ENCODE measurements at places on chromosomes 2 and 18.

- DNase-seq: peak; percentile 45
Observed at GRCh38 chr18:75478996-75479880, 51.7 kb upstream of the SMIM21 start.

- DNase-seq: no peak
Observed at GRCh38 chr2:28654663-28655320, 96.8 kb upstream of the PPP1CB start.

- no peak for DNase-seq
Observed at GRCh38 chr2:2134037-2134436, 197.0 kb downstream of the MYT1L start.

DNA sequence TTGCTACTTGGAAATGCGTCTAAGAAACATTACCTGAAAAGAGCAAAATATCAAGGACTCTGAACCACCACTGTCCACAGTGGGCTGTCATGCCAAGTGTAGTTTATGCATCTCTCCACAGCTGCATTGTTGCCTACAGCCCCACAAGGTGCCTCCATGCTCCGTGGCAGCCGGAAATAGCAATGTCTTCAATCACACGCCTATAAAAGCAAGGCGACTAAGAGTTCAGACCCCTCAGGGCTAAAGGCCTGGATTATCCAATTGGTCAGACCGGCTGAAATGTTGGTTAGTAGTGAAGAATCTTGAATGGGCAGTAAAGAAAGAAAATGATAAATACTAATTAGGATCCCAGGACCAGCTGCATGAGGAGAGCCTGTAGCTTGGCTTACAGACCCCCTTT, 114.0 kb upstream of the SLC35G4 start:
- no peak for DNase-seq

- no peak for DNase-seq
Observed at GRCh38 chr2:151649966-151650365, 84.3 kb downstream of the NEB start.

GRCh38 chr2:54683596-54683995, 39.9 kb upstream of the EML6 start:
- DNase-seq: no peak

DNA sequence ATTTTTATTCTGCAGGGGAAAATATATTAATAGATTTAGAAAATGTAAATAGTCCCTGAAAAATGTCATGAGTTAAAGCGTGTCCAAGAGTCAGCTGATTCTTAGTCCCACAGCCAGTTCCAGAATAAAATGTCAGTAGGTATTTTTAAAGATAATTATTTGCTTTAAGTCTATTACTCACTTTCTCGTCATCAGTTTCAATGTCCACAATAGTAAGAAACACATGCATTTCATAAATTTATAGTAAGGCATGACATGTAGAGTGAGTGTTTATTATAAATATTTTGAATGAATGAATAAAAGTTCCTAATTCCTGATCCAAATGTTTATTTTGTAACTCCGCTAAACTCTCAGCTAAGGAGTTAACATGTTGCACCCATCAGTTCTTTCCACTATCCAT, 1044.0 kb upstream of the PIK3C3 start:
- DNase-seq: no peak

DNA sequence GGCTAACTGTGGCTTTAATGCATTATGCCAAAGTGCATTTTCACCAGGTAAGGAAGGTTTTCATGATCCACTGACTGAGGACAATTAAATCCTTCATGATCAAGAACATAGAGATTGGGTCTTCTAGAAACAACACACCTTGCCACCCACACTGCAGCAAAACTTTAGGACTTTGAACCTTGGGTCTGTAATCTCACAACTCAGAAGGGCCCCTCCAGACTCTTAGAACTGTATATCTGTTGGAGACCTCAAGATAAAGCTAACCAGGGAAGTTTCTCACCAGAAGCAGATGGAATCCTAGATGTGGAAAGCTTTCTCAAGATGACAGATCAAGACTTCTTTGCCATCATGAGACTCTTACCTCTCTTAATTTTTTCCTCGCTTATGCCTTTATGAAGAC, 42.5 kb upstream of the MAT2A start:
- DNase-seq: no peak

- DNase-seq: no peak
Observed at GRCh38 chr2:39975476-39976020, 196.5 kb upstream of the THUMPD2 start.

DNA sequence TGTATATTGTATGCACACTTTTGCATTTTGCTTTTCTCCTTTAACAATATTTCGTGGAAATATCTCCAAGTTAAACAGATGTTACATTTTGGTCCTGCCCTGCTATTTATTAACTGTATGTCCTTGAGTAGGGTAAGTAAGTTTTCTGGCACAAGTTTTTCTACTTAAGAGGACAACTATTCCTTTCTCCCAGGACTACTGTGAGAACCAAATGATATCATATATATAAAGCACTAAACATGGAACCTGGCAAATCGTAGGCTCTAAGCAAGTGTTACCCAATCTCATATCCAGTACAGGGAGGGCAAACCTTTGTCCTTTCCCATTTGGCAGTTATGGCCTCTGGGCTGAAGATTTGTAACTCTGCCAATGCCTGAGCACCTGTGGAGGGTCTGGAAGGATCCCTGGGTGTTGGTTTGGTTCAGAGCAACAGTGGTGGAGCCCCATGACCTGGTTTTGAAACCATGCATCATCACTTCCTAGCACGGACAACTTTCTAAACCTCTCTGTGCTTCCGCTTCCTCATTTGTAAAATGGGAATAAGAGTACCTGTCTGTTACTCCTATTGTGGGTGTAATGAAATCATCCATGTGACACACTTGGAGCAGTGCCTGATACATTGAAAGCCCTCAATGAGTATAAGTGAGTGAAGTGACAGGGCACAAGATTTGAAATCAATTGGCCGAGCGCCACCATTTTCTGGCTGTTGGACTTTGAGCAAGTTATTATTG, 28.3 kb upstream of the ICOS start:
- DNase-seq: no peak

DNA sequence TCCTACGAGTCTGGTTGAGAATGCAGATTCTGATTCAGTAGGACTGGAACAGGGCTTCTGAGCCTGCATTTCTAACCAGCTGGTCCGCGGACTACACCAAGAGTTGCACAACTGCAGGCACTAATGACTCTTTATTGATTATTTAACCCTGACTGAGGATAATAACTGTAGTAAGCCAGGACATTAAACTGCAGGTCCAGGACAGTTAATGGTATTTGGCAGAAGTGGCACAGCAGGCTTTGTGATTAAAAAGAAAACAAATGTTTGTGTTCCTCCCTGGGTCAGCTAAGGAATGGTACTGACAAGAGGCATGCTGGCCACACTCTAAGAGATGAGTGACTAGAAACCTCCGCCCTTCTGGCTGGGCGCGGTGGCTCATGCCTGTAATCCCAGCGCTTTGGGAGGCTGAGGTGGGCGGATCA, 59.4 kb downstream of the ALPK2 start:
- DNase-seq: no peak

GRCh38 chr2:172279813-172280212, 147.6 kb upstream of the ITGA6 start:
- no peak for DNase-seq

GRCh38 chr2:120539937-120540718, 194.2 kb downstream of the INHBB start:
- no peak for DNase-seq

DNA sequence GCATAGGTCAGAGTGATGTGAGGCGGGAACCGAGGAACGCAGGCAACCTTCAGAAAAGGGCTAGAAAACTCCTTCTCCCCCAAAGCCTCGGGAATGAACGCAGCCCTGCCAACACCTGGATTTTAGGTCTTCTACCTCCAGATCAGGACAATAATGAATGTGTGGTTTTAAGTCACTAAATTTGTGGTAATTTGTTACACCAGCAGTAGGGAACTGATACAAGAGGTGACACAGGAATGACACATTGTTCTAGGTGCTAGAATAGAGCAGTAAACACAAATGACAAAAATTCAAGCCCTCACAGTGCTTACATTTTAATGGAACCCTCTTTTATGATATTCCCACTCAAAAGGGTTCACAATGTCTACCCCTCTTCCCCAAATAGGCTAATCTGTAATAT, 39.2 kb upstream of the EML4 start:
- DNase-seq: no peak

GRCh38 chr2:20425371-20425881, 21.4 kb upstream of the RHOB start:
- DNase-seq: no peak

GRCh38 chr2:170822290-170823087, 5.8 kb downstream of the GAD1 start:
- no peak for DNase-seq

- no peak for DNase-seq
Observed at GRCh38 chr18:9860682-9861081, 25.1 kb upstream of the TXNDC2 start.

GRCh38 chr18:51614967-51615571, 417.6 kb upstream of the MEX3C start:
- DNase-seq: no peak

DNA sequence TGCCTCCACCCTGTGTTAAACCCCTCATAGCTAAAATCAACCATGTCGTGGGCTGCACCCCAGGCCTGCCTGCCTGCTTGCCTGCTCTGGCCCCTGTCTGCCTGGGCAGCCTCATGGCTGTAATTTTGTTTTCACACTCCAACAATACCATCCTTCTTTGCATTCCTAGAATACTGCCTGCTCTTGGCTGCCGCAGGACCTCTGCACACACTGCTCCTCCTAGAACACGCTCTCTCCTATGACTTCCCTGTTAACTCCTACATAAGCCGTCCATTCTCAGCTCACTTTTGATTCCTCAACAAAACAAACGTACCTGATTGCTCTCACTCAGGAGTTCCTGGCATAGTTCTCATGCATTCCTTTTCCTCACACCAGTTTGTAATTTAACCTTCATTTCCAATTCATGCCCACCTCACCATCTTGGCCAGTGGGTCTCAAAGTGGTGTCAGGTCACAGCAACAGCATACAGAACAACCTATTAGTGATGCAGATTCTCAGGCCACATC, 2.5 kb downstream of the UXS1 start:
- DNase-seq: no peak

DNA sequence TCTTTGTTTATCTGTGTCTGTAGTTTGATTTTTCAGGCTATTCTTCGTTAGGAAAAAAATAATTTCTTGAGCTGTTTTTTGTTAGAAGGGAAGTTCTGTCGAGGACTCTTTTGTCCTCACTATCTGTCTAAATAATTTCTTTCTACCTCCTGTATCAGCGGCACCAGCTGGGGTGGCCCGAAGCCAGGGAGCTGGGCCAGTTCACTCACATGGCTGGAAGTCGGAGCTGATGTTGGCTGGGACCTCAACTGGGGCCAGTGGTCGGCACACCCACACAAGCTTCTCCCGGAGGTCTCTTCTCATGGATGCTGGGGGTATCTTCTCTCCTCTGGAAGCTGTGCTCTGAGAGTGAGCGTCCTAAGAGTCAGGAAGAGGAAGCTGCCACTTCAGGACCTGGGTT, 8.0 kb upstream of the PDIA6 start:
- DNase-seq: no peak

GRCh38 chr2:46699934-46700256, 215.7 kb downstream of the MCFD2 start:
- DNase-seq: peak; percentile 41

DNA sequence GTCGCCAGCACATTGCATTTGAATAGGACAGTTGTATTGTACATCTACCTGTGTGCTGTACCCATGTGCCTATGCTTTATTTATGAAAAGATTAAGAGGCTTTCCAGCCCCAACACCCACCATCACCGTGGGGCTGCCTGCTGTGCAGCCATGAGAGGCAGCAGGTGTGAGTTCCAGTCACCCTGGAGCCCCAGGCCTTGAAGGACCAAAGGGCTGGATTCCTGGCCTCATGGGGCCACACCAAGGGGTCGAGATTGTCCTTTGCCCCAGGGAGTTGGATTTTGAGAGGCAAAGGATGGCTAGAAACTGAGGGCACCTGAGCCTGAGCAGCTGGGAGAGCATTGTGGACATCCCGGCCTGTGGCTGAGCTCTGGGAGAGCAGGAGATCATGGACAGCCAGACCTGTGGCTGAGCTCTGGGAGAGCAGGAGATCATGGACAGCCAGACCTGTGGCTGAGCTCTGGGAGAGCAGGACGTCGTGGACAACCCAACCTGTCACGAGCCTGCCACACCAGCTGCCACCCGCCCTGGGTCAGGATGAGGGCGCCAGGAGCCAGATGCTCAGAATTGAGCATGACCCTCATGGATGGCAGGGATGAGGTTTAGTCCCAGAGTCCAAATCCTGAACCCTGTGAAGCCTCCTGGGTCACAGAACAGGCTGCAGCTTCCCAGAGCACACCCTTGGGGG, 182.5 kb upstream of the RAB6C start:
- DNase-seq: no peak

- DNase-seq: peak; percentile 26
Observed at GRCh38 chr2:96509114-96509846, 4.1 kb upstream of the NEURL3 start.

- no peak for DNase-seq
Observed at GRCh38 chr2:111209045-111209514, 88.4 kb downstream of the BCL2L11 start.

DNA sequence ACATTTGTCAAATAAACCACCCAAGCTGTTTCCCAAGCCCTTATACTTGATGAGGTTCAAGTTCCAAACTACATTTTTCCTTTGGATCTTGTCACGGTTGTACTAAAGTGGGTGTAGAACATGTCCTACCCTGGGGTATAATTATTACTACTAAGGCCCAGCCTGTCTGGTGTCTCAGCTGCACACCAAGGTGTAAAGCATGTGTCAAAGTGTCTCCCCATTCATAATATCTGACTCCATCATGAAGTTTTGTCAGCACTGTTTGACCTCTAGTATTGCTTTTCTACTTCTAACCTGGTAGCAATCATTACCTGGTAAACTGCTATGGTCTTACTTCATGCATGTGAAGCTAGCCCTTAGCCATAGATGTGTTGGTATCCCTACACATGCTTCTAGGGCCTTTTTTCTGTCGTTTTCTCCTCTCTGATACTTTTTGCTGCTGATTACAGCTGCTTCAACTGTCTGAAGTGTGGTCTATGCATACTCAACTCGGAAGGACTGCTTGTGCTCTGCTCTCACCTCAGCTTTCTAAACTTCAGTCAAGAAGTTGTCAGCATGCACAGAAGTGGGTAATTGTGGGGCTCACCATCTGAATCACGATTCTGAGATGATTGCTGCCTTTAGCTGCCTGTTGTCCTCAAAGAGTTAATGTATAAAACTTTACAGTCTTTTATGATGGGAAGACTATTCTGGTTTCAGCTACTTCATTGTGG, 445.7 kb upstream of the TRIB2 start:
- no peak for DNase-seq

DNA sequence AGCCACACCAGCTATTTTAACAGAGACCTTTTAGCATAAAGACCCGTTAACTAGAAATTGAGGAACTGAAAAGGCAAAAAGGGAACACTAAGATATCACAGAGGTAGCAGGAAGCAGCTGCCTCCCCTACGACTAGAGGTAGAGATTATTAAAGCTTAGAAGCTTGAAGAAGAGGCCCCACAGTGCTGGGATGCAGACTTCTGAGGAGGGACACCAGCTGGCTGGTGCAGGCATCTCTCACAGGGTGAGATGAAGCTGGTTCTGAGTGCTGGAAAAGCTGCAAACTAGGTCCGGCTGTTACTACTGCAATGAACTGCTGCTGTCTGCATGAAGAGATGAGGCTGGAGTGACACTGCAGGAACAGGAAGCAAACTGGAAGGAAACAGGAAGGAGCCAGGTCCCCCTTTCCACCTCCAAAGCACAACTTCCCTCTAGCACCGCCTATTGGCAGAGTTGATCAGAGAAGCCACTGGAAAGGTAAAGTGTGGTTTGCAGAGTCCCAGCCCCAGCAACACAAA, 61.2 kb upstream of the MRPS9 start:
- no peak for DNase-seq

GRCh38 chr2:84115173-84115857, 343.8 kb downstream of the SUCLG1 start:
- no peak for DNase-seq
